ENCODE measurements at places on chromosomes 4 and X. TPM values are rescaled to one million over a fixed set of nuclear protein-coding genes. Genes with fewer than 3 reads are reported as not detected.

Gene FAM47C
- total RNA-seq: not detected

Gene TBCK
- total RNA-seq: 64.1 TPM

Gene SPOCK3
- total RNA-seq: not detected

Gene SPACA5
- total RNA-seq: not detected

Gene MAPK10
- 10.9 TPM for total RNA-seq

Gene TMEM31
- not detected for total RNA-seq

Gene RTL9
- total RNA-seq: 0.24 TPM

Gene LCORL
- 15.9 TPM for total RNA-seq

Gene PTTG2
- total RNA-seq: not detected

Gene GPC3
- total RNA-seq: not detected

Gene XAGE1B
- total RNA-seq: not detected

Gene PRSS12
- 114 TPM for total RNA-seq

Gene RAP2C
- total RNA-seq: 26.2 TPM

Gene GABRA4
- total RNA-seq: not detected

Gene UGT2A1
- total RNA-seq: not detected

Gene SORBS2
- total RNA-seq: 4.5 TPM

Gene DGAT2L6
- not detected for total RNA-seq

Gene BMPR1B
- 0.73 TPM for total RNA-seq

Gene GUCY1A1
- 0.49 TPM for total RNA-seq
